ENCODE measurements at places on chromosomes 2 and 18.

DNA sequence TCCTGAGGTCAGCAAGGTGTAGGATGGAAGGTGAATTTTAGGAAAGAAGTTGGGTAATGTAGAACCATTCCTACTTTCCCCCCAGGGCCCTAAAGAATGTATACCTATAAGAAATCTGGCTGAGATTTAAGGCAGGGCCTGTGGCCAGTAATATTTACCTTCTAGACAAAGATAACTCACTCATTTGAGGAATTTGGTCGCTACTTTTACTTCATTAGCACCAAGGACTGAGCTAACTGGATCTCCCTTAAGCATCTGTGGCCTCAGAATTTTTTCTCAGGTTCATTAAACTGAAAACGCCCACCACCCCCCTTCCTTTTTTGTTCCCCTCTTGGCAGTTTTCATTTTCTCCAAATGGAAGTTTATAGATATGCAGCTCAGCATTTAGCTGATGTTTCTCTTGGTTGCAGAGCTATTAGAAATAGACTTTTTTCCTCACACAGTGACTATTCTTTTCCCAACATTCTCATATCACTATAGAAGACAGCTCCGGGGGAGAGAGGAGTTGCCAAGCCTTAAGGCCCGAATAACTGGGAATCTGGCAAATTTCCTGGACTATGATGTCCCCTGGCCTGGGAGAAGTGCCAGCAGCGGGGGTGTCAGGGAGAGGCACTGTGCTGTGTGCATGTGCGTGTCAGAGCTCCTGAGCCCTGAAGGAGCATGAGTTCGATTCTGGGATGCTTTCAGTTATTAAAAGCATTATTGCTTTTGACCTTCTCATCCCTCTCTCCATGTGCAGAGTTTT is 310.9 kb downstream of the PRKCE start:
- no peak for DNase-seq

GRCh38 chr2:47221946-47222345 is 66.8 kb upstream of the STPG4 start:
- no peak for DNase-seq

- DNase-seq = no peak
Measured at GRCh38 chr2:192948316-192948715, 753.6 kb upstream of the TMEFF2 start.

DNA sequence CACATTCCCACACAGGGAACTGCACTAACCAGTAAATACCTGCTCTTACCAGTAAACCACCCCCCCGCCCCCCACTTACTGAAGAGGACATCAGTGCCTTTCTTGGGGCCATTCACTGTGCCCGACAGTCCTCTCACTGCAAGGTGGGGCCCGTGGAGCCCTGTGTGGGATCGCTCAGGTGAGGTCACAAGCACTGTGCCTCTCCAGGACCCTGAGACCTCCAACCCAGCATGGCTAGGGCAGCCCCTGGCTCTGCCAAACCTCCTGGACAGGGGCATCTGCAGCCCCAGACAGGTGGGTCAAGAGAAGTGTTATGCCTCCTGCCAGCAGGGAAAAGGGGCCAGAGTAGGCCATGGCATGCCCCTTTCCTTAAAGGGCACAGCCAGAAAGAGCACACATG is 6.7 kb upstream of the NEURL3 start:
- DNase-seq = no peak

- no peak for DNase-seq
Measured at GRCh38 chr2:118814368-118814767, 33.1 kb downstream of the EN1 start.

- no peak for DNase-seq
Measured at GRCh38 chr2:16687955-16688354, 22.3 kb upstream of the CYRIA start.

DNA sequence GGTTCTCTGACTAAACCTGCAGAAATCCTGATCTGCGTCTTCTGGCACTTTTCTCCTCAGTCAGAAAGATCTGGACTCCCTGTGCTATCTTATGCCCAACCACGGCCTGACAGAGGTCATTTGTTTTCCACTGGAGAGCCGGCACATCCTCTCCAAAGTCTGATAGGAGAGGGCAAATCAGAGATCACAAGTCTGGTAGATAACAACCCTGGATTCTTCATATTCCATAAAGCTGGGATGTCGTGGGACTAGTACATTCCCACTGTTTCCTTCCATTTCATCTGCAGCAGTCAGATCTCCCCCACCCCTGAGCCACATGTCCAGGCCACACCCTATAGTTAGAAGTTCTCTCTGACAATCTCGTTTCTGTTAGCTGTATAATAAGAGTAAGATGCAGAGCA is 157.0 kb downstream of the MGAT5 start:
- no peak for DNase-seq

- DNase-seq = no peak
Measured at GRCh38 chr18:75229437-75229836, 18.8 kb downstream of the TSHZ1 start.

GRCh38 chr2:226179010-226179409 is 620.6 kb downstream of the IRS1 start:
- DNase-seq = no peak

GRCh38 chr2:64151476-64151875 is 7.3 kb upstream of the PELI1 start:
- no peak for DNase-seq

DNA sequence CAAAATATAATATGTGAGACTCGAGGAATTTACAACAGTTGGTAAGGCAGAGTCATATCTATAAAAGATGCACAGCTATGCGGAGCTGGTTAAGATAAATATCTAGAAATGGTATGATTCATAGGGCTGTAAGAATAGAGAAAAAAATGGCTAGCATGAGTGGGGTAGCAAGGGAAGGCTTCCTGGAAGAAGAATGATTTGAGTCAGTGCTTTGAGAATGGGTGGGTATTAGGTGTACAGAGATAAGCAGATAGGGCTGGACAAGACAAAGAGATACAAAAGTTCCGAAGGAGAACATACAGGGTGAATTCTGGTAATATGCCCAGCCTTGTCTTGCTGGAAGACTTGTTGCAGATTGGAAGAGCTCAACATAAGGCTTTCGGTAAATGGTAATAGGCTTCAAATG is 291.5 kb upstream of the CCDC68 start:
- DNase-seq = no peak

- DNase-seq = no peak
Measured at GRCh38 chr2:85834466-85834865, 54.3 kb downstream of the ST3GAL5 start.

- no peak for DNase-seq
Measured at GRCh38 chr2:128313931-128314347, 4.7 kb downstream of the HS6ST1 start.

GRCh38 chr2:98692090-98693054 is 38.6 kb downstream of the MGAT4A start:
- DNase-seq = no peak

DNA sequence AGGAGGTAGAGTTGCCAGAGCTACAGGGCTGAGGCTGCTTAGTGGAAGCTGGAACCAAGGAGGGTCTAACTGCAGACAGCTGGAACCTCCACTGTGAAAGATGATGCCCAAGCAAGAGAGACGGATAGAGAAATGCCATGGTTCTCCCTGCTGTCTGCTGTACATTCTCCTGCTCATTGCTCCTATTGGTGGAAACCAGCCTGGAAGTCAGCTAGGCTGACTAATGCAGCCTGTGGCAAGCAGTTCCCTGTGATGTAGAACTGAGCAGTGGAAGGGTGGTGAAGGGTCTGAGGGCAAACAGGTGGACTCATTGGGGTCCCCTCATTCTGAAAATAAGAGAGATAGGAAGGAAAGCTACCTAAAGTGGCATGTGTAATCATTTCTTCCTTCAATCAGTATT is 563.6 kb downstream of the SLC4A3 start:
- no peak for DNase-seq

- no peak for DNase-seq
Measured at GRCh38 chr2:73730810-73731209, 6.3 kb downstream of the TPRKB start.

GRCh38 chr2:204896146-204896545 is 350.9 kb downstream of the PARD3B start:
- no peak for DNase-seq

- DNase-seq = no peak
Measured at GRCh38 chr2:133773854-133774653, 205.8 kb upstream of the NCKAP5 start.

- DNase-seq = no peak
Measured at GRCh38 chr2:171141320-171141719, 19.4 kb downstream of the TLK1 start.

GRCh38 chr2:168396131-168396530 is 59.9 kb upstream of the CERS6 start:
- DNase-seq = no peak

- no peak for DNase-seq
Measured at GRCh38 chr2:221555494-221555846, 16.6 kb downstream of the EPHA4 start.

GRCh38 chr2:142893241-142893640 is 15.8 kb downstream of the KYNU start:
- DNase-seq = no peak

- no peak for DNase-seq
Measured at GRCh38 chr2:117071556-117072102, 742.9 kb upstream of the DDX18 start.

- no peak for DNase-seq
Measured at GRCh38 chr18:57057890-57058289, 89.0 kb upstream of the BOD1L2 start.

DNA sequence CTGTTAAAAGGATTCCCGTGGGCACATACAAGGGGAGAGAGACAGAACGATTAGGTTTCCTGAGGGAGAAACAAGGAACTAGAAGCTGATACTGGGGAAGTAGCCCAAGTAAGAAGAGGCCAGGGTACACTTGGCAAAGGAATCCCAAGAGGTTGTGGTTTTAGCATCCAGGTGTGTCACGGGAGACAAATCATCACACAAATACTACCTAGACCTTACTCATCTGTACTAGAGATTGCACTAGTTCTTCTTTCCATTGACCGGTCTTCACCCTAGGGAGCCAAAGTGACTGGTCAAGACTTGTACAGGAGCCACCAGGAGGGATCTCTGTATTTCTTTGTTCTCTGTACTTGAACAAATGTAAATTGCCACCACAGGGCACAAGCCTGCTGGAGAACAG is 14.2 kb upstream of the NR4A2 start:
- DNase-seq = no peak

- DNase-seq = no peak
Measured at GRCh38 chr2:160752475-160753330, 259.1 kb upstream of the RBMS1 start.

DNA sequence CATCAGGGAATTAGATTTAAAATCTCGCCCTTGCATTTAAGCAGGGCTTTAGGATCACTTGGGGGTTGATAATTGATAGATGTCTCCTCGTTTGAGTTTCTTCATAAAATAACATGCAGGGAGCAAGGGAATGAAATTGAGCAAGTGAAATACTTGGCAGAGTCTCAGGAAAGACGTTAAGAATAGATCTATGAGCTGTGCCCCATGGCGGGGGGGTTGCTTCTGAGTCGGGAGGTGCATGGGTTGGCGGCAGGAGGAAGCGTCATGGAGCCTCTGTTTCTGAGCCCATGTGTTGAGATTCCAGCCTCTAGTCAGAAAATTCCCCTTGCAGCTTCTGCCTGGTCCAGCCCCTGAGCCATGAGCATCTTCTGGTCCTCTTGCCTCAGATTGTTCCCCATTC is 82.0 kb downstream of the APOB start:
- DNase-seq = no peak

GRCh38 chr2:74076074-74076470 is 71.6 kb downstream of the BOLA3 start:
- no peak for DNase-seq

Data from NCI-H1417 treated with DMSO at 0.1 percent for 48 hours (cell line).